A549 (cell line): ENCODE measurements at places on chromosomes 11 and 22.

DNA sequence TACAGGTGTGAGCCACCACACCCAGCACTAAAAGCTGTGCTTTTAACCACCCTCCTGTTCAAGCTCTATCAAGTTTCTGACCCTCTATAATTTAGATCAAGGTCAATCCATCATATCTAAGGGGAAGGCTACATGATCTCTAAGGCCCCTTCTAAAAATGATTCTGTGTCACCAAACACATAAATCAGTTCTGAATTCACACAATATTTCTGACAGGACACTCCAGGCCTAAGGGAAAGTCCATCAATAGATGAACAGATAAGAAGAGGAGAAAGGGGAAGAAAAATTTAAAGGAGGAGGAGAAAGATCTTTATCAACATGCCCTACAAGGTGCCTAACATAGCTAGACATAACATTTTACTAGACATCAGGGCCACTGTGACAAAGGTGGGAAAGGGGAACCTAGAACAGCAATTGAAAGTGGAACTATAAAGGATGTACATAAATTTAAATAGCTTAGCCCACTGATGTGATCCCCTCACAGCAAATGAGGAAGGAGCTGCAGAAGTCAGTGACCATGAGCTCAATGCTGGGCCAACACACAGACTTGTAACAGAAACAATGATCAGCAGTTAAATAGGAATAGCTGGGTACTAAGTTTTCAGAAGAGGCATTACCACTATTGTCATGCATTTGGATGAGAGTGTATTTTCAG is 4.7 kb downstream of the PRCP start:
- DNase-seq, result no peak

DNA sequence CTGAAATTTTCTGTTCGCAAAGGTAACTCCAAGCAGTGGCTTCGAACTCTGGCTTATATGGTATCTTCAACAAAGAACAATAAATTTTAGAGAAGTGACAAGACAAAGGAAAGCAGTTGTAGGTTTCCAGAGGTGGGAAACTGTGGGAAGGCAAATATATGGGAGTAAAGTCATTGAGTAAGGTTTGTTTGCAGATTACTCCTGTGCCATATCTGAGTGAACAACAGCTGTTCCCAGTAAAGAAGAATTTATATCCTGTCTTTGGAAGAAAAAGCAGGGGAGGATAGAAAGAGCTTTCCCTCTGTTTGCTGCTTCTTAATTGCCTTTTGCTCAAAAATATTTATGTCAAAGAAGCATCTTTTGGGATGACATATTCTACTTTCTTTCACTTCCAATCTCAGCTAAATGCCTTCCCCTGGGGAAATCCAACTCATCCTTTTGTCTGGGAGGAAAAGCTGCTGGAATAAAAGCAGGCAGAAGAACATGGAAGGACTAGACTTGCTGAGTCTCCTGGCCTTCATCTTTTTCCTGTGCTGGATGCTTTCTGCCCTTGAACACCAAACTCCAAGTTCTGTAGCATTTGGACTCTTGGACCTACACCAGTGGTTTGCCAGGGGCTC is 10.4 kb upstream of the RCN1 start:
- DNase-seq, result no peak

GRCh38 chr11:16111690-16112089 is 244.7 kb downstream of the SOX6 start:
- DNase-seq, result no peak

GRCh38 chr11:121829159-121829643 is 286.8 kb downstream of the BLID start:
- DNase-seq, result no peak

DNA sequence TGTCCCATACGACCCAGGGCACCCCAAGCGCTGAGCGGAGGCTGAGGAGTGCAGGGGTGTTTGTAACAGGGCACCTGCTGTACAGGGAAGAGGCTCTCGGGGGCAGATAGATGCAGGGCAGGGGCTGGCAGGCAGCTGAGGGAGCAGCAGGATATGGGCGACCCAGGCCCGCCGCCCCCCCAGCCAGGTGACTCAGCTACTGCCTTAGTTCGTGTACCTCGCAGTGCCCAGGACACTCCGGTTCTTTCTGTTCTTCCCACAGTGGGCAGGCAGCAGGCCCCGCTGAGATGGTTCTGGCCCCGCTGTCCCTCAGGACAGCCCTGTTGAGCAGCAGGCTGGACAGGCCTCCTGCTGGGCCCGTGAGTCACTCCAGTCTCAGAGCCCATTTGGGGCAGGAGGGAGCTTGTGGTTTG is 16.2 kb downstream of the PHLDA2 start:
- no peak for DNase-seq

DNA sequence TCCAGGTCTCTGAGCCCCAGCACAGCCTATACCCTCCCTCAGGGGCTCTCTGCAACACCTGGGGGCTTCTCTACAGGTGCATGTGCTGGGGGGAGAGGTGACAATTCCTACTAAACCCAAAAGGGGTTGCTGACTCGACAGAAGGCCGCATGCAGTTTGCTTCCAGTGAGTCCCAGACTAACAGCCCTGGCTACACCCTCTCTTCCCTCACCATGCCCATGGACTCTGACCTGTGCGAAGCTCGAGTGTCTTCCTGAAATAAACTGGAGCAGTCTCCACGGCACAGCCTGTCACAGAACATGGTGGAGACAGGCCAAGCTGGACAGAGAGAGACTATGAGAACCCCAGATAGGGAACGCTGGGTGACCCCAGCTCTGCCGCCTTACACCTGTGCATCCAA is 16.6 kb downstream of the PLEKHA7 start:
- no peak for DNase-seq

DNA sequence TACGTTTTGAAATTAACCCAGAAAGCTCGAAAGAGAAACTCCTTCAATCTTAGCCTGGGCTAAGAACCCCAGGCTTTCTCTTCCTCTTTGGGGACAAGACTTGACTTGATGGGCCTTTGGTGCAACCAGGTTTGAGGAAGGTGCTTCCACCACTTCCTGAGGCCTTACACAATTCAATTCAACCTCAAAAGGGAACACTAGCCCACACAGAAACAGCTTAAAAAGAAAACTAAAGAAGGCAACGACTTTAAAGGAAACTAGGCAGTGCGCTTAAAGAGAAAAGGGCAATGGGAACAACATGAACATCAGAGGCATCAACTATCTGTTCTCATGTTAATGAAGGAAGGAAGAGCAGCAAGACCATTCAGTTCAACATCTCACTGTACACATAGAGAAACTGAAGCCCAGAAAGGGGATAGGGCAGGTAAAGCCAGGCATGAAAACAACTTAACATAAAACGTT is 24.8 kb downstream of the PAK1 start:
- DNase-seq, result no peak

DNA sequence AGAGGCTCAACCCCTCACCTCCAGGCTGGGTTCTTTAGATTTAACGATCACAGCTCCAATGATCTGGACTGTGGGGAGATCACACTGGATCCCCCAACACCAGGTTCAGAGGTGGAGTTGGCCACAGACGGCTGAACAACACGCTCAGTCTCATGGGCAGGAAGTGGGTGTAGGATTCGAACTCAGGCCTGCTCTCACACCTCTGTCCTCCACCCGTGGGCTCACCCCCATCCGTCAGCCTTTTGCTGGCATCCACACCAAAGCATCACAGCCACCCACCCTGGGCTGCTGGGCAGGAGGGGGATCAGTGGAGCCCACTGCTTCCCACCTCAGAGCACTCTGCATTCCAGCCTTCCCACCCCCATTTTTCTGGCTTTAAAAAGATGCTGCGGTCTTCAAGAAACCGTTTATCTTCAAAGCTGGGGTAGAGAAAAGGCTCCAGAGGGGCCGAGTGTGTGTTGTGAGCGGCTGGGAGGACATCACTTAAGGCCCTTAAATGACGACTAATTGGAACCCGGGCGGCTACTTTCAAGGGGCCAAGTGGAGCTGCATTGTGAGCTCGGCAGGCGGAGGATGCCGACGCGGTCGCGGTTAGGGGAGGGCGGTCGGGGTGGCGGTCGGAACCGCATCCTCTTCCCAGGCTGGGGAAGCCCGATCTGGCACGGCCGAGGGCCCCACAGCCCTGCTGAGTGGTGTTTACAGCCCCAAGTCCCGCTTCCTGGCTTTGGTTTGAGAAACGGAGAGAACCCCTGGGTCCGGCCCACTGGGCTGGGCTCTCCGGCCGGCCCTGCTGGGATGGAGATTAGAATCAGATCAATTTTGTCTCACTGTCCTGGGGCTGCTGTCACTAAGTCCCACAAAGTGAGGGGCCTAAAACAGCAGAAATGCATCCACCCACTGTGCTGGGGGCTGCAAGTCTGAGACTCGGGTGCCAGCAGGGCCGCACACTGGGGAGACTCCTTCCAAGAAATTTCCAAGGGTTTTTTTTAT is 15.9 kb upstream of the FGF3 start:
- no peak for DNase-seq

DNA sequence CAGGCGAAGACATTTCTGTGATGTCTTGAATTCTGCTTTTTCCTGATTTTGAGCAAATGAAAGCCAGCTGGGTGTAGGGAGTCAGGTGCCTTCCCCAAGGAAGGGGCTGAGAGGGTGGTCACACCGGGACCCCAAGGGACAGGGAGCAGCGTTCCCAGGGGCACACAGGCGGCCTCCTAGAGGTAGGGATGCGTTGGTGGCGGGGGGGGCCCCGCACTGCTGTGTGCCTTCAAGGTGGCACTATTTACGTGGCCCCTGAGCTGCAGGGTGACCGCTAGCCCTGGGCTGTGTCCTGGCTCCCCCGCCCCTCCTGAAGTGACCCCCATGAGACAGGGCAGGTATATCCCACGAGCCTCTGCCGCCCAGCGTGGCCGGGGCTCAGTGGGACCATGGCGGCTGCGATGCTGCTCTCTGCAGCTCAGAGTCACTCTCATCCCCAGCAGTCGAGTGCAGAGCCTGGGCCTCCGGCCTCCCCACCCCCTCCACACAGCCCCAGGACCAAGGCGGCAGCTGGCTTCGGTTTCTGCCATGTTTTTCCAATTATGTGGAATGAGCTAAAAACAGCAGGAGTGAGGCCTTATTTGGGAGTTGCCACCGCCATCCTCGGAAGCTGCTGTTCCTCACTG is 60.9 kb downstream of the LRP5 start:
- no peak for DNase-seq

- DNase-seq, result no peak
These were observed 11.0 kb upstream of the SHANK2 start for GRCh38 chr11:71263386-71263785.

DNA sequence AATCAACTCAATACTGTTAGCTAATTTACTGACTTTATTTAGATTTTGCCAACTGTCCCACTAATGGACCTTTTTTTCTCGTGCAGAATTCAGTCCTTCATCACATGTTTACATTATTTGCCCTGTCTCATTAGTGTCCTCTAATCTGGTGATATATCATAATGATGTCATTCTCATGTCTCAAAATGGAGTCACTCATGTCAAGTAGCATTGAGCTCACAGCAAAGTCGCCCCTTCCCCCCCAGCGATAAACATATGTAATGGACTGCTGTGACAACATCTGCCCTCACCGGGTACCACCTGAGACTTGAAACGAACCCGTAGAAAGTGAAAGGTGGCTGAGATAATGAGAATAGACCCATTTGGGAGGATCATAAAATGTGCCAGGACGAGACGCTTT is 37.6 kb downstream of the HIPK3 start:
- no peak for DNase-seq

DNA sequence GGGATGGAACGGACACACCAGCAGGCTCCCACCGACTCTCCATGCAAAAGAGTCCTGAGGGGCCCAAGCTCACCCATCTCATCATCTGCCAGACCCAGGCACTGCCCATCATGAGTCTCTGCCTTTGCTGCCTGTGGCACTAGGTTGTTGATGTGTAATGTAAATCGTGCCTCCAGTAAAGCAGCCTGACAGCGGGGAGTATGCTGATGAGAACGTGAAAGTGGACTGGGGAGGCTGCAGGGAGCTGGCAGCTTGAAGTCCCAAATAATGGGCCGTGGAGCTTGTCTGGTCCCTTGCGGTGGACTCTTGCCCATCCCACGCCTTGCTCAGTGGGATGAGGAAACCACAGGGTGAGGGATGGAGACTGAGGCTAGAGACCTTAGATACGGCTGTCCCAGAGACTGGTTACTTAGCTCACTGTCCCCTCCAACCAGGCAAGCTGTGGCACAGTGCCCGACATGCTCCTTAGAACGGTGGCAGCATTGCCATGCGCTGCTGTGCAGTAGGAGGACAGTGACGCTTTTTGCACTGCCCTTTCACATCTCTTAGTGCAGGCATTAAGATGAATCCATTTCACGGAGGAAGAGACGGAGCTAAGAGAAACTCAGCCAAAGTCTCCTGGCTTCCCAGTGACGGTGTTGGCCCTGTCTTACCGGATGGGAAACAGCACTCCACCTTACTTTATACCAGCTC is 39.6 kb upstream of the PLET1 start:
- DNase-seq, result no peak
